NCI-H1694 treated with DMSO at 0.1 percent for 48 hours (cell line): ENCODE measurements at places on chromosomes 6 and 20.

- DNase-seq: no peak
These were observed 507.5 kb upstream of the MAP3K7 start for GRCh38 chr6:91094341-91094740.

GRCh38 chr6:16961577-16961976 lies 140.3 kb upstream of the STMND1 start:
- no peak for DNase-seq

DNA sequence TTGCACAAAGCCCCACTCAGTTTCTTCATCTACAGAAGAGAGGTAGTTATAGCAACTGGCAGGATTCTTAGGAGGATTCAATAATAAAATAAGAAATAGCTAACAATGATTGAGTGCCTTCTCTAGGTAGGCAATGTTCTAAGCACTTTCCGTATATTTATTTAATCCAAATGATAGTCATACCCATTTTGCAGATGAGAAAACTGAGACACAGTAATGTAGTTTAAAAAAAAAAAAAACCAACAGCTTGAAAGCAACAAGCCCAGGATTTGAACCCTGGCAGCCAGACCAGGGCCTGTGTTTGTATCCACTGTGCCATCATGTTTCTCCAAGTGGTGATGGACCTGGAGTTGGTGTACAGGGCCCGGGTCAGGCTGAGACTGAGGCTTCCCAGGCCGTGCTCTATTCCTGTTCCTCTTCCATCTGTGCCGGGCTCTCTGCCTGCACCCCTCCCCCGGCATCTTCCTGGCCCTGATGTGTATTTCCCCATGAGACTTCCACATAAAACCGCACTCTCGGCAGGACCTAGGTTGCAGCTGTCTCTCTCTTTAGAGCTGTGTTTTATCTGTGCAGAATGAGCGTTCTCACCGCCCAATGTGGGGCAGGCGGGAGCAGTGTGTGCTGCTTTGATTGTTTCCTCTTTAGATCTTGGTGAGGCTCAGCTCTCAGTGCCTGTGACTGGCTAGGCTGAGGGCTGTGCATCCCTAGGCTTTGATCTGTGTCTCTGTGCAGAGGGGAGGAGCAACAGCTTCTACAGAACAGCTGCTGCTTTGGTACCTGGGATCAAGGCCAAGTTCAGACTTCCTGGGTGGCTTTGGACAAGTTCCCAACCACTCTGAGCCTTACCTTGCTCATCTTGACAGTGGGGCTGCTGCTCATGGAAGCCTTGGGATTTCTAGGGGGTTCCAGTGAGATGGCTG lies 49.5 kb downstream of the TOX2 start:
- DNase-seq: no peak

DNA sequence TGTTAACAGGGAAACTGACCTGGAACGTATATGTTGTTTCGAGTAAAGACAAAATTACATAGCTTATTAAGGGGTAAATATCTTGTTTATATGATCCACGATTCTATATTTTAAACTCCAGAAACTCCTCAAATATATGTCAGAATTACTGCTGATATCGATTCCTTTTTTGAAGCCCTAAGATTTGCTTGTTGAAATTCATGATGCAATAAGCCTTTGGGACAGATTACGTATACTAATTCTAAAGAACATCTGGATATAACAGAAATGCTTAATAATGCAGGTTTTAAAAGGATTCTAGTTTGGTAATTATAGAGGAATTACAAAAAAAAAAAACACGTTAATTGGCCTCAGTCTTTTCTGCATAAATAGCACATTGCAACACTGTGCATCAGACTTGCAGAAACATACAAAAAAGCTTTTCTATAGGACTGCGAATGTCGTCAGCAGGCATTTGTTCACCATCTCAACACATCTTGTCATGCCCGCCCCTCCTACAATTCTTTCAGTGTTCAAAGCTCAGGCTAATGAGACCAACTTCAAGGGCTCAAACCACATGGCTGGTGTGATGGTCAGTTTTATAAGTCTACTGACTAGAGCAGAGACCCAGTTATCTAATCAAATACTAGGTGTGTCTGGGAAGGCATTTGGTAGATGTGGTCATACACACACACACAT lies 74.9 kb downstream of the AGPAT4 start:
- no peak for DNase-seq

- DNase-seq: no peak
These were observed 32.0 kb upstream of the PCMTD2 start for GRCh38 chr20:64223526-64224067.

DNA sequence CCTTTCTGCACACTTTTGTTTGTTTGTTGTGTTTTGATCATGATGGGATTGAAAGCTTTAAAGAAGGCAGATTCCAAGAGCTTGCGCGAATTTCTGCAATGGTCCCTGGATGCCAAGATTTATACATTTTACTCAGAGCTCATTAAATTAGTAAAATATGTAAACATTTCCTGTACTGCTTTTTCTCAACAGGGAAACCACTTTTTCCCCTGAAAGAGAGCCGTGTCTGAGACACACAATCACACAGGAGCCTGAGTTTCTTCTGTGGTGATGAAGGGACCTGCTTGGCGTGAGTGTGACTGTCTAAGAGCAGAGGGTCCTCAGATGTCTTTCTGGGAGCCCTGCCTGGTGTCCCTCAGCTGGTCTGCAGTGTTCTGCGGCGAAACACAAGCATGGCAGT lies 12.1 kb upstream of the TAGAP start:
- no peak for DNase-seq

- no peak for DNase-seq
These were observed 118.3 kb downstream of the SLC24A3 start for GRCh38 chr20:19330731-19331130.

DNA sequence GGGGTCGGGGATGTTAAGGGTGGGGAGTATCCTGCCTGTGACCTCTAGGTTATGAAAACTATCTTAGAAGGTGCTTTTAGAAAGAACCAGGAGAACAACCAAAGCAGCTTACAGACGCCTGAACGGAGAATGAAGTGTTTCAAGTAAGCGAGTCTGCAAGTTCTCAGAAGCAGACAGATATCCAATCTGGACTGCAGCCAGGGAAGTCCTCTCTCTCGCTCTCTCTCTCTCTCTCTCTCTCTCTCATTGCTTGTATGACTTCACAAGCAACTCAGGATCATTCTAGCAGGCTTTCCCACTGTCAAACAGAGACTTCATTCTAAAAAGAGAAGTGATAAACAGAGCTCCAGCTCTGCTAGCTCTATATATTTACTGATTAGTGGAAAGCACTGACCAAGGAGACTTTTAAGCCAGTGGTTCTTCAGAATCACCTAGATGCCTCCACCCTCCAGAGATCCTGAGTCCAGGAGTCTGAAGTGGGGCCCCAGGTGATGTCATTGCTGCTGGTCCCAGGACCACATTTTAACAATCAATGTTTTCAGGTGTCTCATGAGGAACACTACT lies 6.0 kb downstream of the TCF21 start:
- no peak for DNase-seq

- DNase-seq: no peak
These were observed 749.7 kb upstream of the ADGRB3 start for GRCh38 chr6:67885081-67886033.

- DNase-seq: no peak
These were observed 65.8 kb upstream of the THEMIS start for GRCh38 chr6:127966616-127967015.

GRCh38 chr20:25369529-25369928 lies 21.1 kb downstream of the ABHD12 start:
- DNase-seq: no peak
